ENCODE measurements at places on chromosomes 1 and 21.

- no peak for DNase-seq
These were observed 154.3 kb upstream of the USP24 start for GRCh38 chr1:55369474-55369873.

- DNase-seq: no peak
These were observed 46.7 kb downstream of the TRABD2B start for GRCh38 chr1:47950471-47950870.

DNA sequence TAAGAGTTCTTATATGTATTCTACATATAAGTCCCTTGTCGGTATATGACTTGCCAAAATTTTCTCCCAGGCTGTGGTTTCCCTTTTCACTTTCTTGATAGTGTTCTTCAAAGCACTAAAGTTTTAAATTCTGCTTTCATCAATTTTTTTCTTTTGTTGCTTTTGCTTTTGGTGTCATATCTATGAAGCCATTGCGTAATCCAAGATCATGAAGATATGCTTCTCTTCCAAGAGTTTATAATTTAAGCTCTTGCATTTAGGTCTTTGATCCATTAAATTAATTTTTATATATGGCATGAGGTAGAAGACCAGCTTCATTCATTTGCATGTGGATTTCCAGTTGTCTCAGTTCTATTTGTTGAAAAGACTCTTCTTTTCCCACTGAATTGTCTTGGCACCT, 22.2 kb downstream of the DESI2 start:
- DNase-seq: no peak

DNA sequence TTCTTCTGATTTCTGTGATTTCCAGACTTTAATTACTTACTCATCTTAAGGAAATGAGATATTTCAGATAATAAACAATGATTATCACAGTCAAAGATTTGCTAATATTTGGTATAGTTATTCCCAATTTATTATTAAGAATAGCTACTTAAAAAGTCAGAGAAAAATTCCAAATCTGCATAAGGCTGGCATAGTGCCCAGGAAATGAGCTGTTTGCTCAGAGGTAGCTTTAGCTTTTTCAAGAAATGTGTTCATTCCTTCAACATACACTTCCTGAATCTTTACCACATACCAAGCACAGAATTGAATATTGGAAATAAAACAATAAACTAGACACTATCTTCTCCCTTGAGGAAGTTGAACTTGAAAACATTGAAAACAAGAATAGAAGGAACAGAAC, 44.3 kb upstream of the KCNK1 start:
- peak; percentile 16 for DNase-seq

Measured in stomach (tissue), 19 donors.